ENCODE measurements at places on chromosomes 6 and 20.

GRCh38 chr20:50199703-50200102 lies 9.1 kb downstream of the CEBPB start:
- DNase-seq, result no peak

GRCh38 chr6:90218959-90219208 lies 77.8 kb downstream of the BACH2 start:
- DNase-seq, result no peak

DNA sequence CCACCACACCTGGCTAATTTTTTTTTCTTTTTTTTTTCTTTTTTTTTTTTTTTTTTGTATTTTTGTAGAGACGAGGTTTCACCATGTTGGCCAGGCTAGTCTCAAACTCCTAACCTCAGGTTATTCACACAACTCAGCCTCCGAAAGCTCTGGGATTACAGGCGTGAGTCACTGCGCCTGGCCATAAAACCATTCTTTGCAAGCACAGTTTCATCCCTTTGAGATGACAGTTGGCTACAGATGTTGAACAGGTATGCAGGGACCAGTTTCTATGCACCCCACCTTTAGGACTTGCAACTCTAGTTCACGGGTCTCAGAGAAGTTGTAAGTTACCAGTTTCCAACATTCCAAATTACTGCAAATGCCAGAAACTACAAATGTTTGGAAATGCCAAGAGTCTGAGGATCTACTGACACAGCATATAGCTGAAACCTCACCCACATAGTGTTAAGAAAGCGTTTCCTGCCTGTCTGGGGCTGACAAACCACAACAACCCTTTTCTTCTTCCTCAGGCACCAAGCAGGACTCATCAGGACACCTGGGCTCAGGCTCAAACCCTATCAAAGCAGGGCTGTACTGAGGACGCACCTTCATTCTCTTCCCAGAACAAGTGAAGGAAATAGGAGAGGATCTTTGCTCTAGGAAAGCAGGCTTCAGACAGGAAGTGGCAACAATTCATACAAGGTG lies 22.9 kb downstream of the ARHGAP18 start:
- peak; percentile 52 for DNase-seq

- no peak for DNase-seq
These were observed 109.7 kb upstream of the NAA20 start for GRCh38 chr20:19907326-19908056.

DNA sequence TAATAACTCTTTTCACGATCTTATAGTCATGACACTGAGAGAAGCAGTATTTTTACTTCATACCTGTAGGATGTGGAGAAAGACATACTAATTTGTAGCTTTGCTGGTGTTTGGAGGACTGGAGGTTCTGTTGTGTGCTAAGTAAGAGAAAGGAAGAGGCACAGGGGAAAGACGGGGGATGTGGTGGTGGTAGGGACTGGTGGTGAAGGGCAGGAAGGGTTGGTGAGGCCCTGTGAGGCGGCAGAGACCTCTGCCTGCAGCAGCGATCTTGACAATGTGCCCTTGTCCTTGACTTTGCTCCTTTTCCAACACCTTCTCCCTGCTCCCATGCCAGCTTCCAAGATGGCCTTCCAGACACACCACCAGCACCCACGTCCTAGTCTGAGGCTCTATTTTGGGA lies 32.6 kb upstream of the MPC1 start:
- DNase-seq, result no peak

DNA sequence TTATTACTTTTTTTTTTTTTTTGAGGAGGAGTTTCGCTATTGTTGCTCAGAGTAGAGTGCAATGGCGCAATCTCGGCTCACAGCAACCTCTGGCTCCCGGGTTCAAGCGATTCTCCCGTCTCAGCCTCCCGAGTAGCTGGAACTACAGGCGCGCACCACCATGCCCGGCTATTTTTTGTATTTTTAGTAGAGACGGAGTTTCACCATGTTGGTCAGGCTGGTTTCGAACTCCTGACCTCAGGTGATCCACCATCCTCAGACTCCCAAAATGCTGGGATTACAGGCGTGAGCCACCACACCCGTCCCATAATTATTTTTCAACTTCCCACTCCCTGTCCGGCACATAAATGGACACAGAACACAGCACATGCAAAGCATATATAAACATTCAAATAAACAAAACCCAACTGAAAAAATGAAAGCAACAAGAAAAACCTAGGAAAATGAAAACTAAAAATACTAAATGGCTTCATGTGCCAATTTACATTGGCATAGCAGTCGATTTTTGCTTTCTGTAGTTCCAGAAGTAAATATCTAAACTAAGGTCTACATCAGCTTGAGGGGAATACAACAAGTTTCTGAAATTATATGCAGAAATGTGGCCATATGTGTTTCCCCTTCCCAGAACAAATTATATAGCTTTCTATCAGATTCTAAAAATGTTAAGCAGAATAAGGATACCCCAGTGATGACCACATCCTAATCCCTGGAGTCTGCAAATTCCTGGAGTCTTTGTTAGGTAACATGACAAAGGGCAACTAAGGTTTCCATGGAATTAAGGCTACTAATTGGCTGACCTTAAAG lies 113.9 kb downstream of the HFE start:
- DNase-seq, result no peak

DNA sequence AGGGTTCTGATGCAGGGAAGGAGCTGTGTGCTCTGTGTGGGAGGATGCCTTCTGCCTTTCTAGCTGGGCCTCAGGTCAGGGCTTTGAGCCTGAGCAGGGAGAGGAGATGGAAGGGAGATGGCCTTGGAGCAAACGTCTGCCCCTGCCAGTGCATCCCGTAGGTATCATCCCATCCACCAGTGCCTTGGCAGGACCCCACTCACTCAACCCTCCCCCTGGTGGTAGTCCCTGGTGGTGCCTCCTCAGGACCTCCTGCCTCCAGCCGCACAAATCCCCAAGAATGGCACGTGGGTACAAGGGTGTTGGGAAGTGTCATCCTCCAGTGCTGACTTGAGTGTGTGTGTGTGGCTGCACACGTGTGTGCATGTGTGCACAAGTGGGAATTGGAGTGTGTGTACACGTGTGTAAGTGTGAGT lies 23.1 kb upstream of the MICB start:
- DNase-seq, result no peak

DNA sequence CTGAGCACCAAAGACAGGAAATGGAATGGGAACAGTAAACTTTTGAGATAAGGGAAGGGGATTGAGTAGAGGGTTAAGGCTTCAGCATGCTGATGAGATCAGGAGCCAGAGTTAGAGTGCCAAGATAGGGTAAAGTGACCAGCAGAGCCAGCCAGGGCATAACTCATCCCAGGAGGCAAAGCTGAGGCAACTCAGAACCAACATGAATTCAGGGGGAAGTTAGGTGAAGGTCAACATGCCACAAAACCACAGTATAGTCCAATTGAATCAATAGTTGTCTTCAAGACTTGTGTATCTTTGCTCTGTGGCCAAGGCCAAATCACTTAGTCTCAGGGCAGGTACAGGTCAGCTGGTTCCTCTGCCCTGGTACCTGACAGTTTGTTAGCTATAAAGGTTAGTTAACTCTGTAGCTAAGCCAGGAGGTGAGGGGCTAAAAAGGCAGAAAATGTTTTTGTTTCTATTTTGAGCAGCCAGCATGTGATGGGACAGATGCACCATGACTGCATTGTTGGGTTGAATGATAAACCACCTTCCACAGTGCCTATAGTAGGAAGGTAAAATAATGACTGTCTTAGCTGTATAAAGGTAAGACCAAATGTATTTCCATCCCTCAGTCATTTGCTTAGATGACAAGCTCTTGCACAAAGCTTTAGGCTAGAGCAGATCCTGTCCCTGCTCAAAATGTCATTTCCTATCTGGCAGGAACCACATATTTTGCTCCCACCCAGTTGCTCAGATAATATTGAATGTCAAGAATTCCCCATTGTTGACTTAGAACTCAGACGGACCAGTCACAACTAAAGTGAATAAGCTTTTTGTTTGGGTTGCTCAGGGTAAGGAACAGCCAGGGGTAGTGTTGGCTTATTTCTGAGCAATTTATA lies 15.8 kb downstream of the RNF8 start:
- DNase-seq, result no peak

- peak; percentile 76 for DNase-seq
These were observed 703.6 kb upstream of the SLC35B3 start for GRCh38 chr6:9138936-9139335.

- DNase-seq, result no peak
These were observed 6.7 kb downstream of the AFDN start for GRCh38 chr6:167833396-167833763.

DNA sequence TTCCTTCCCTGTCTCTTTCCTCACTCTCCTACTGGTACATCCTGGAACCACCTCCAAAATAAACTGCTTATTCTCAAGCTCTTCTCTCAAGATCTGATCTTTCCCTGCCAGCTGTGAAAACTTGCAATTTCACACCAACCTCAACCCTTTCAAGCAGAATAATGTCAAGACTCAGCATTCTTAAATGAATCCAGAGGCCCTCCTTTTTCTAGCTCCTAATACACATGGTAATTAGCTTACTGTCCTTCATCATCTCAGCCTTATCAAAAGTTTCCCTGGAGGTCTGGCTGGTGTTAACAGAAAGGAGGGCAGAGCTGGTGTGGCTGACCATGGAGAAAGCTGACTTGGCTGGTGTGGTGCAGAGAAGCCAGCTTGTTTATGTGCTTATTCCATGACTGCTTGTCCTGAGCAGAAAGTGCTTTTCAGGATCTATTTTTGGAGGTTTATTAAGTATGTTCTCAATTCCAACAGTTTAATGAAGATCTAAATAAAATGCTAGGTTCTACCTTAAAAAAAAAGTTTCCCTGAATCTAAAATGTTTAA lies 50.5 kb downstream of the CFAP61 start:
- DNase-seq, result no peak

DNA sequence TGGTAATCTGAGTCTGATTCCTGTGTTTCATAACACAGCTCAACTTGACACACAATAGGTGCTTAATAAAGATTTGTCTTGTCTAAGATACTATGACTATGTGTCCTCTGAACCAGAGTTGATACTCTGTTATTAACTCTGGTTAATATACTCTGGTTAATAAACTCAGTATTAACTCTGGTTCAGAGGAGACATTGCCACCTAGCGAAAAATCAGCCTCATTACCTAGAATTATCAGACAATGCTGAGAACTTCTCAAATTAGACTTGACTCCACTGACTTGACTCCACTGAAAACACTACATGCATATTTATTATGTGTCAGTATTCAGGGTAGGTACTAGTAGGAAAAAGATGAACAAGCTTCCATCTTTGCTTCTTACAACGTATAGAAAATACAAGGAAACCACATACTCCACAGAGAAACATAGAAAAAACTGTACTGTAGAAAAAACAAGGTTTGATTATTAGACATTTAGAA lies 73.9 kb downstream of the AHI1 start:
- peak; percentile 37 for DNase-seq

GRCh38 chr20:44384423-44385027 lies 29.0 kb downstream of the HNF4A start:
- DNase-seq, result peak; percentile 48

DNA sequence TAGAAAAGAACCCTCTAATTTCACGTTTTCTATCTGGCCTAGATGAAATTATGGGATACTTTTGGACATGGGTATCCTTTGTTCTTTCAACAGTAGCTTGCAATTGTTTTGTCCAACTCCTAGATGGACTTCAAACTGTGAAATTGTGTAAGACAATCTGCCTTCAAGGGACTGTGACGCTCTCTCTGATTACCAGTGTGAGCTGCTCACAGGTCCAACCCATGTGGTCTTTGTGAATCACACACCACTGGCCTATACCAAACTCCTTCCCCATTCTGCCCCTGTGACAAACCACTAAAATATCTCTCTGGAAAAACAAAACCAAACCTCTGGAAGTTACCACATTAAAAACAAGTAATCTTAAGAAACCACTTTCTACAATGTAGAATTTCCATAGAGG lies 59.5 kb downstream of the NINL start:
- peak; percentile 97 for DNase-seq

DNA sequence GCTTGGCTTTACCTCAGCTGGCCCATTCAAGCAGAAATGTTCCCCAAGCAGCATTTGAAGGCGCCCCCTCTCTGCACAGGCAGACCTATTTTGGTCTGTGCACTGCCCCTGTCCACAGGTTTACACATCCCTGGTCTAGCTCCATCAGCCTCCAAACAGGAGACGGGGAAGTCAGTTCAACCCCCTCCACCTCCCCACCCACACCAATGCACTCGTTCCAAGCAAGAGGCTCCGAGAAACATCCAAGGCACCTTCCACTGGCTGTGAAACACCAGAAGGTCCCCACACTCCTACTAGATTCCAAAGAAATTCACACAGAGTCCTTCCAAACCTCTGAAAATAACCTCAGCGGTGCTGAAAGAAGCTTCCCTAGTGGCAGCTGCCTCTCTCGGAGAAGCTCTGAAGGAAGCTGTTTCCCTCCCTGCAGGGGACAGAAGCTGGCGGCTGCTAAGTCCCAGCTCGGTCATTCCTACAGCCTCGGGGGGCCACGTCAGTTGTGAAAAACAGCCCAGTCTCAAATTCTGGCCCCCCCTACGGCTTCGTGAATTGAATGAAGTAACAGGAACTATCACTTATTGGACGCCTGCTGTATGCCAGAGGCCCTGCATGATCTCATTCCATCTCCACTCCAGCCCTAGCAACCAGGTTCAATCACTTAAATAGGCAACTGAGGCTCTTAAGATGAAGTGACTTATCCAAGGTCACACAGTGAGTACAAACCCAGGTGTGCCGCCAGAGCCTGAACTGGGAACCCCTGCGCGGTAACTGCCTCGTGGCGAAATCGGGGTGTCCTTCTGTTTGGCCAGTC lies 815 bp downstream of the SPATA2 start:
- no peak for DNase-seq

- DNase-seq, result no peak
These were observed 136.9 kb downstream of the NKAIN2 start for GRCh38 chr6:123940551-123940950.

GRCh38 chr6:110332281-110332680 lies 25.9 kb downstream of the METTL24 start:
- no peak for DNase-seq

GRCh38 chr6:6533176-6533575 lies 55.3 kb upstream of the LY86 start:
- DNase-seq, result no peak

GRCh38 chr20:728256-728944 lies 39.9 kb downstream of the SLC52A3 start:
- DNase-seq, result no peak

GRCh38 chr20:12644461-12644860 lies 364.3 kb upstream of the SPTLC3 start:
- no peak for DNase-seq

DNA sequence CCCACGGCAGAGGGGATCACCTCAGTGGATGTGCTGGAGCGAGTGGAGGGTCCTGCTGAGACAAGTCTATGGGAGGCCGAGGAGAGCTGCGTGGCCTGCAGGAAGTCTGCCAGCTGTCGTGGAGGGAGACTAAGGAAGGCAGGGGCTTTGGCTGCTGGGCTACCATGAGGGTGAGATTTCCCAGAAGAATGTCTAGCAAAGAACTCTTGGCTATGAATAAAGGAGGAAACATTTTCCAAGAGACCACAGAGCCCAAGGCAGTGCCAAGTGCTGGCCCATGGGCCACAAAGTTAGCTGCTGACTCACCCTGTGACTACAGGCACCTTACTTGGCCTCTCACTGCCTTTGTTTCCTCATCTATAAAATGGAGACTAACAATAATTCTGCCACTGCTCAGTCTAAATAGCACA lies 73.4 kb downstream of the PRDM1 start:
- peak; percentile 97 for DNase-seq

Data from AG10803 (cell line).